ENCODE measurements at places on chromosomes 3 and 15.

DNA sequence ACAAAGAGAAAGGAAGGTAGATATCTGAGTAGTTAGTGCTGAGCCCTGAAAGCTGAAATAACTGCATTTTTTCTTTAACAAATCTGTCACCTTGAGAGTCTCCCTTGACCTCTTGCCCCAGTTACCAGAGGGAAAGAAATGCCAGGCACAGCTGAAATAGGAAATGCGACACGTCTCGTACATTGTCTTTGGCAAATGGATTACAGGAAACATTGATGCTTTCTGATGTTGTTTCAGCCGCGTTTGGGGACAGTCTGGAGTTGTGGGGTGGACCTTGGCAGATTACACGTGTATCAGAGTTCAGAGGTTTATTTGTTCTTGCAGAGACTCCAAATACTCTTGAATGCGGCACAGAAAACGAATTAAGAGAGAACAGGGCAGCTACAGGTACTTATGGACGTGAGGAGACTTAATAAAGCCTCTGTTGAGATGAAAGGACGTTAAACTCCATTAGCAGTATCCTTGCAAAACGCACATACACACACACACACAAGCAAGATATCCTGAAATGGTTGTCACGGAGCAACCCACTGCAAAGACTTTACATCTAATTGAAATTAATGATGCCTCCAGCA is 272.8 kb upstream of the RORA start:
- DNase-seq: no peak

GRCh38 chr3:14506626-14507304 is 33.4 kb downstream of the GRIP2 start:
- no peak for DNase-seq

DNA sequence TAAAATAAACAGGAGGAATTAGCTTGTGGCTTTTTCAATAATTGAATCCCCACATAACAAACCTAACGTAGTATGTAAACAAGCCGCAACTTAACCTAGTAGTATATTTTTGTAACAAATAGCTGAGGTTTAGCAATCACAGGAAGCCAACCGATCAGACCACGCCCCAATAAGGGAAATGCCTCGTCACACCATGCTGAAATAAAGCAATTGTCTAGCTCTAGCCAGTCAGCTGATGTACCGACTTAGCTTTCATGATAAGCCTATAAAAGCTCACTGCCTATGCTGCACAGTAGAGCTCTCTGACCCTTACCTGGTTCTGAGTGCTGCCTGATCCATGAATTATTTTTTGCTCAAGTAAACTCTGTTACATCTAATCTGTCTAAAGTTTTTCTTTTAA is 208.9 kb downstream of the ROBO1 start:
- no peak for DNase-seq

DNA sequence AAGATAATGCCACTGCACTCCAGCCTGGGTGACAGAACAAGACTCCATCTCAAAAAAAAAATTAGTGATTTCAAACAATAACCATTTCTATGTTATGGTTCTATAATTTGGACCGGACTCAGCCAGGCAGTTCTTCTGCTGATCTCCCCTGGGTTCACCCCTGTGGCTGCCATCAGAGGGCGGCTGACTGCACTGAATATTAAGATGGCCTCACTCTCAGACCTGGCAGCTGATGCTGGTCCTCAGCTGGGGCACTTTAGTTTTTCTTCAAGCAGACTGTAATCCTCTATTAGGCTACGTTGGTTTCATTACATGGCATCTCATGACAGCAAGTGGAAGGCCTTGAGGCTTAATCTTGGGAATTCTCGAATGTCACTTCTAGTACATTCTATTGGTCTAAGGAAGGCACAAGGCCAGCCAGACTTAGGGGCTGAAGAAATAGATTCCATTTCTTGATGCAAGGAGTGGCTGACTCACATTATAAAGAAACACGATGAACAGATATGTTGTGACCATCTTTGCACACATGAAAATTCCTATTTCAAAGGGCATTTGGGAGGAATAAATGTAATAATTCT is 12.8 kb downstream of the GALNT15 start:
- DNase-seq: no peak

DNA sequence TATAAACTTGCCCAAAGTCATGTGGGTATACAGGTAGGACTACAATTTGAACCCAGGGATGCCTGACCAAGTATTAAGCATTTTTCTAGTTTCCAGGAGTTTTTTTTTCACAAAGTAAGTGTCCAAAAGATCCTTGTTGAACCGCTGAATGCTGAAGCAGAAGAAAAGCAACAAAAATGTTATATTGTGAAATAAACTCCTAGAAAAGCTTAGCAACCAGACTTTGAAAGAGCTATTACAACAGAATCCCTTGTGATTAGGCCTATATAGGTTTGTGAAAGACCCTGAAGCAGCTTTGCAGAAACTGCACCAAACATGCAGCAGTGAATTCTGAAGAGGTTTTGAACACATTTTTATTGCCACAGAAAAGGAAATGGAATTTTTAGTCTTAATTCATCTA is 236.8 kb downstream of the TUSC7 start:
- no peak for DNase-seq

- DNase-seq: no peak
Observed at GRCh38 chr3:30986551-30986950, 92.1 kb upstream of the GADL1 start.

DNA sequence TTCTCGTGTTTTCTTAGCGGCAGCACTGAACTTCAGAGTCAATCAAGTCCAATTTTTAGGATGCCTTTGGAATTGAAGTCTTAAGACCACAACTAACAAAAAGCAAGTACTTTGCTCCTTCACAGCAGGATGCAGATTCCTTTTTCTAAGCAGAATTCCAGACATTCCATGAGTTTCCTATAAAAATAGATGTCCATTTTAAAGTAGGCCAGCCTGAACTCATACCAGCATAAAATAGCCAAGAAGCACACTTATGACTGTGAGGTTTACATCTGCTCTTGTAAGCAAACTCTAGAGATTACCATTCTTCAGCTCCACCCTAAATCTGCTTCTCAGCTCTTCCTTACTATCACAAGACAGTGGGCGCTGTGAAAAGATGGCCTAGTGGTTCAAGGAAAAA is 85.8 kb downstream of the THBS1 start:
- DNase-seq: no peak

GRCh38 chr15:45179221-45179985 is 8.4 kb downstream of the SHF start:
- DNase-seq: peak; percentile 34

DNA sequence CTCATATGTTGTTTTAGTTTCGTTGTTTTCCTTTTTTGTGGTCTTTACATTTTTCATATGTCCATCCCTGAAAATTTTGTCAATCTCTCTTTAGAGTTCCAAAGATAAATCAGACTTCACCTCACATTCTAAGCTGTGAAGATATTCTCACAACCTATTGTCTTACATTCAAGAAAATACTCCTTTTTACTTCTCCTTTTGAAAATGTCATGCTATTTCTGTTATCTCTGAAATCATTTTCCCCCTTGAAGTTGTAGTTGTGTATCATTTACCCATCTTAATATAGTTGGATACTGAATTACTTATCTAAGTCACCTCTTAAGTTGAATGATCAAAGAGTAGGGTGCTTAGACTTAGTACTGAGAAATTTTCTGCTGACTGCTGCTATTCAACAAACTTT is 74.3 kb downstream of the DCUN1D1 start:
- no peak for DNase-seq

- DNase-seq: no peak
Observed at GRCh38 chr15:64851503-64851840, 9.8 kb downstream of the PLEKHO2 start.

- DNase-seq: no peak
Observed at GRCh38 chr15:56247266-56247665, 3.6 kb upstream of the RFX7 start.

GRCh38 chr3:7713724-7714123 is 787.9 kb upstream of the LMCD1 start:
- DNase-seq: no peak

DNA sequence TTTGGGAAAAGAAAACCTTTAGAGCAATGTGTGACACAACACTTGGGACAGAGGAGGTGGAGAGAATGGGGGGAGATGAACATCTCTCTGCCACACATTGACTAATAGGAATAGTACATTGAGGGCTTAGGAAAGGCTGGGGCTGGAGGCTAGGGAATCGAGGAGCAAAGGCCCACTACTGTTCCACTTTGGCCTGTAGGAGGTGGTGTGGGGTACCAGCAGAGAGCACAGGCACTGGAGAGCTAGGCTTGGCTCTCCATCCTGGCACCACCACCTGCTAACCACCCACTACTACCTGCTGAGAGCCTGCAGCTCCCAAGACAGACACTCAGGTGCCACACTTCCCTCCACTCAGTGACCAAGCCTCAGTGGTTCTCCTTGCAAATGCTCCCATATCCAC is 19.4 kb downstream of the CCDC32 start:
- DNase-seq: no peak

Data from stimulated activated CD8-positive, alpha-beta memory T cell treated with anti-CD3 and anti-CD28 coated beads, Interleukin-2, amount 100 ng/mL, for 1 hour (primary cell).